ENCODE measurements at places on chromosomes 3 and 15.

GRCh38 chr15:62779036-62779770 is 263.3 kb upstream of the TPM1 start:
- no peak for DNase-seq

DNA sequence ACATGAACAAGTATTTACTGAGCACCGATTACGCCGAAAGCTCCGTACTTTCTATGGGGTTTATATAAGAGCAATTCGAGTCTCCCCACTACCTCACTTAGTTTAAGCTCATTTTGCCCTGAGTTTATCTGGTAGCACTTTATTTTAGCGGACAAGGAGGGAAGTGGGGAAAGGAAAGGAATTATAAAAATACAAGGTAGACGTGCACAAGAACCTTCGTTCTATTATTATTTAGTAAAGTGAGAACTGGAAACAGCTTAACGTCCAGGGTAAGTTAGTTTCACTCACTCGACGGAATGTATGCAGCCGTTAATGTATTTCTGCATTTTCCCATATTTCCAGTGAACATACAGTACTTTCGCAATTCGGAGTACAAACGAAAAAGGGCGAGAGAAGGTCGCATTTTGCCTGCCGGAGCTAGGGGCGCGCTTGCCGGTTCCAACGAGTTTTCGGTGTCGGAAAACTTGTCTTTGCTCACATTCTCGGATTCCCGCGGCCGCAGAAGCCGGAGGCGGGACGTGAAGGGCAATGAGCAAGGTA is 1.2 kb upstream of the STT3B start:
- DNase-seq, result no peak

- no peak for DNase-seq
Measured at GRCh38 chr15:83561661-83562060, 92.3 kb upstream of the ADAMTSL3 start.

GRCh38 chr15:76512971-76513370 is 176.4 kb downstream of the ISL2 start:
- no peak for DNase-seq

- DNase-seq, result no peak
Measured at GRCh38 chr15:81968691-81969090, 77.1 kb downstream of the MEX3B start.

DNA sequence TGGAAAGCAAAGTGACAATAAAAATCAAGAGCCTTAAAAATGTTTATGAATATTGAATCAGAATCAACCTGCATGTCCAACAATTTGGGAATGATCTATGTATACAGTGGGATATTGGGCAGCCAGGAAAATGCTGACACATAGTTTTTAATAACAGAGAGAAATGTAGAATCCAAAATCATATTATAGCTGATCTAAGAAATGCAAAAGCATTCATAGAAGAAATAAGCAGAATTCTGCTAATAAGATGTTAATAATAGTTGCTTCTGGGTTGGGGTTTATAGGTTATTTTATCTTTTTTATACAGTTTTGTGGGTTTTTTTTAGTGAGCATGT is 15.1 kb downstream of the KIF9 start:
- DNase-seq, result no peak

Data from NCI-H748 treated with DMSO at 0.1 percent for 48 hours (cell line).